ENCODE measurements at places on chromosomes 5 and 9. TPM values are rescaled to one million over a fixed set of nuclear protein-coding genes. Genes with fewer than 3 reads are reported as not detected.

EIF4E1B gene
- total RNA-seq, result not detected

UGT3A2 gene
- total RNA-seq, result not detected

ADCY2 gene
- total RNA-seq, result 1.7 TPM

EIF4EBP3 gene
- total RNA-seq, result 35.7 TPM

GRIA1 gene
- total RNA-seq, result 1.7 TPM

BRD8 gene
- 49.2 TPM for total RNA-seq

FGF10 gene
- total RNA-seq, result 50.0 TPM

- DNase-seq, result no peak
Measured at GRCh38 chr9:131728961-131729360, 10.9 kb downstream of the RAPGEF1 start.

DNA sequence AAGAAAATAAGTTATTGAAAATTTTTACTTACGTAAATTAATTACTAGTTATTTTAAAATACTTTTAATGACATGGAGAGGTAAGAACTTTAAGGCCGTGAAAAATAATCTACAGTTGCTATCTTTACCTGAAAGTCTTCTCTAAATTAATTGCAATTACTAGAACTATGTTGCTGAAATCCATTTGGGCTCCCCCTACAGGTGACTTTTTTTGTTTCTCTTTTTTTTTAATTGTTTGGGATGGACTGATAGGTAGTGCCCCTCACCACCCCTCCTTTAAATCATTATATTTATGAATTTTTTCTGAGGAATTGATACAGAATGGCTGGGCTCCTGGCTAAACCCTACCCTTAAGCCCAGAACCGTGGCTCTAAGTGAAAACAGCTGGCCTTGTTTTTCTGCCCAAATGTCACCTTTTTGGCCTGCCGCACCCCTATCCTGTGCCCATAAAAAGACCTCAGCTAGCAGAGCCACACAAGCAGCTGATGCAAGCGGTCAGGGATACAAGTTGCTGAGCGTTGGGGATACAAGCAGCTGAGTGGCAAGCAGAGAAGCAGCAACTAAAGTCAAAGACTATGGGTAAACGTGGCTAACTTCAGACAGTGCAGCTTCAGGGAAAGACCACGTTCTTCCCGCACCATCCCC lies 315.2 kb upstream of the ACO1 start:
- DNase-seq, result no peak

- DNase-seq, result no peak
Measured at GRCh38 chr5:32714836-32715235, 3.7 kb downstream of the NPR3 start.

DNA sequence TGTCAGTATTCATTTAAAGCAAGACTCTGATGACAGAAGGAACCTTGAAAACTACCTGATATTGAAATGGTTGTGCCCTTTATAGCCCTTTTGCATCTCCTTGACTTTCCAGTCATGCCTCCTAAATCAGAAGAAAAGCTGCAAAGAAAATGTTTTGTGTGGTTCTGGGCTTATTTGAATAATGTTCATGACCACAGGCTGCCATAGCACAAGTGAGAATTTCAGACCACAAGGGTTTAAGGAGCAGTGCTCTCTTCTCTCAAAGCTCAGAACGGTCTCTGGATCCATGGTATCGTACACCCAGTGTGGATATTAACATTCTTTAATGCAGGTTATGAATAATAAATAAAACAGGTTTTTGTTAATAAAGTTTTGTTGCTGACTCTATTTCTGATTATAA lies 54.2 kb downstream of the GPR107 start:
- no peak for DNase-seq

- DNase-seq, result no peak
Measured at GRCh38 chr5:14501353-14502293, 80.0 kb upstream of the OTULINL start.

GRCh38 chr5:41763081-41763480 lies 107.1 kb downstream of the OXCT1 start:
- no peak for DNase-seq

- DNase-seq, result no peak
Measured at GRCh38 chr9:82299870-82300269, 311.3 kb downstream of the SPATA31D1 start.

GRCh38 chr5:169410996-169411783 lies 110.3 kb upstream of the SLIT3 start:
- no peak for DNase-seq

- DNase-seq, result no peak
Measured at GRCh38 chr5:32869216-32869615, 158.1 kb downstream of the NPR3 start.

DNA sequence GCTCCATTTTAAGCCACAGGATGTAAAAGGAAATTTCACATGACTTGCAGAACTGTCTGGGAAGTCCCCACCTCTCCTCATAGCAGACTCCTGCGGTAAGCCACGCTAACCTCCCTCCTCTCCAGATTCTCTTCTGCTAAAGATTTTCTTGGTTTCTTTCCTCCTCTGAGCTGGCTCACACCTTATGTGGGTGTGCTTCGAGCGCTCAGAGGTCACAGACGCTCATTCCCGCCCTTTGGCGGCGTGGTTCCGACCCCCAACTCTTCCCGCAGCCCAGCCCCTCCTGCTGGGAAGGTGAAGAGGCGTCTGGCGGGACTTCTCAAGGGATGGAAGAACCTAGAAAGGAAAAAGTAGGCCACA lies 32.9 kb upstream of the CDK20 start:
- no peak for DNase-seq

DNA sequence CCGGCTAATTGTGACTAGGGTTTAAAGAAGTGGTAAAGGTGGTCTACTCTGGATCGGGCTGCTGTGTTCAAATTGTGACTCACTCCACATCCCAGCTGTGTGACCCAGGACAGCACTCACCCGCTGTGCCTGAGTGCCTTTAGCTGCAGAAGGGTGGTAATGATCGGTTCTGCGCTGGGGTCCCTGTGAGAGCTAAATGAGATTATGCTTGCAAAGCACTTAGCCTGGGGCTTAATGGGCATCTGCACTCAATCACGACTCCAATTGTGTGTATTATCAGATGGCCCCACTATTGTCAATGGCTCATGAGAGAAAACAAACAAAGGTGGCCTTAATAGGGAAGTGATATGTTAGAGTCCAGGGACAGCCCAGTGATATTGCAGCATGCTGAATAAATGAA lies 25.1 kb upstream of the TBC1D2 start:
- no peak for DNase-seq

GRCh38 chr5:54388409-54388808 lies 67.1 kb upstream of the HSPB3 start:
- DNase-seq, result no peak

All from omental fat pad (tissue), 4 donors.